ENCODE measurements at places on chromosomes 7 and 10.

DNA sequence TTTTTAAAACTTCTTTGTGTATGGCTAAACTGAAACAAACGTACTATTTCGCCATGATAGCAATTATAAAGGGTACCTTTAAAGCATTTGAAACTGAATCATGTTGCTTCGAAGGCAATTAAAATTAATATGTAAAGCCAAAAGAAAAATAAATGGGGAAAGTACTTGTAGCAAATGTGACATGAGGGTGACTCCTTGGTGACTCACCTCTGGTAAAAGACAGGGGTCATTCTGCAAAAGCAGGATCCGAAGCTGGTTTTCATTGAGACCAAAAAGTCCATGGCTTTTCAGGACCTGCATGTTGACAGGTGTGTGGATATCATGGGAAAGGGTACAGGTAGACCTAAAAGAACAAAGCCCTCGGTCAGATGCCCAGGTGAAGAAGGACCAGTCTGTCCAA is 1.5 kb downstream of the ZC3HAV1L start:
- DNase-seq: no peak

DNA sequence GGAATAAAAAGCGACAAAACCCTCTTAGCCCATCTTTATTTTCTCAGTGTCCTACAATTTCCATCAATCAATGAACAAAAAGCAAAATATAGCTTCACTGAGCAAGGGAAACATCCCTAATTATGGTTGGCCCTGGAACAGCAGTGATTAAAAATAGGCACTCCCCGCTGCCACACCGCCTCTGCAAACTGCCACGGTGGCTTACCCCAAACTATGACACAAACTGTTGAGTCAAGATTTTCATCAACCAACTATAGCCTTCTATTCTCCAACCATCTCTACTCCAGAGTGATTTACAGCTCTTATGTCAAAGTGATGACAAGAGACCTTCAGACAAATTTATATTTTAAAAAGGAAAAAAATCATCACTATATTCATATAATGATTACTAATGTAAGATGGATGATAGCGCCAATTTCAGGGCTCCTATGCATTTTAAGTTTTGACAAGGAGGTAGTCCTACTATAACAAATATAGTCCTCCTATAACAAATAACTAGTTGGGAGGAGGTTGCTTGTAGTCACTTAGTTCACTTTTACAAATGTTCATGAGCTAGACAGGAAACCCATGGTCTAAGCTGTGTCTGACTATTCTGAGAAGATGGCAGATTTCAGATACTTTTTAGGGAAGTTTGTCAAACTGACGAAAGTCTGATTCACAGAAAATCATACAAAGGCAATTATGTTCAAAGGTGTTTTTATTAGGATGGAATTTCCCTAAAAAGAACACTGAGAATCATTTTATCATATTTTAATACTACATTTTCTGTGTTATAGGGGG is 26.3 kb downstream of the DENND11 start:
- DNase-seq: no peak

- no peak for DNase-seq
These were observed 109.0 kb downstream of the LRMDA start for GRCh38 chr10:75540357-75540966.

GRCh38 chr10:24727786-24728185 is 4.1 kb upstream of the ARHGAP21 start:
- DNase-seq: no peak

DNA sequence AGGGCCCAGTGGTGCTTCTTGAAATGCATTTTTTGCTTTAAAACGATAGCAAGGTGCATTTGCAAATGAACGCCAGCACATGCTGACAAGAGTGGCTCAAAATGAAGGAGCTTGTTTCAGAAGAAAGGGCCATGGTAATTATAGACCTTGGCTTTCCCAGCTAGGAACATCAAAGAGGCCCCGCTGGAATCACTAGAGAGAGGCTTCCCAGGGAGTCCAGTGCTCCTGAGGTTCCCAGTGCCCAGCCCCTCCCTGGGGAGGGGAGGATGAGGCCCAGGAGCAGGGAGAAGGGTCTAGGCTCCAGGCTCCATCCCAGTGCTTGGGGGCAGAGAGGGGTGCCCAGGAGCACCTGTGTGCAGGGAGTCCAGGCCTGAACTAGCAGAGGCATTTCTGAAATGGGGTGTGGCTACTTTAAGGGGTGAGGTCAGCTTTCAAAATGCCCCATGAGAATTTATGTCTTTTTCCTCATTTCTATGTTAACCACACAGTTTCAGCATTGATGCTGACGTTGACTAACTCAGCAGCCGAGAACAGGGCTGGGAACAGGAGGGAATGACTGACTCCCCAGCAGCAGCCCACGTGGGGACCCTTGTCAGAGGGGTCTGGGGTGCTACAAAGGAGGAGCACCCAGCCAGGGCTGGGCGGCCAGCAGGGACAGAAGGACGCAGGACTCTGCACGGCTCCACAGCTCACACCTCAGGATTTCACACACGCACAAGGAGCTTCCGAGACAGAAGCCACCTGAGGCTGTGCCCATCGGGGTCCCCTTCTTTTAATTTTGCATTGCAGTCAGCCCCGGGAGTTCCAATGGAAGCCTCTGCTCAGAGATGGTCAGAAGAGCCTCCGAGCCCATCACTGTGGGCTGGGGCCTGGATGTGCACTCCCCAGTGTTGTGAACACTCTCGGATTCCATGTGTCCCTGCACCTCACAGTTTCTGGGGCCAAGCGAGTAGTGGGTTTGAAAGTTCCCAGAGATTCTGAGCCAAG is 570.2 kb downstream of the PTPRN2 start:
- no peak for DNase-seq

- no peak for DNase-seq
These were observed 30.3 kb downstream of the MKI67 start for GRCh38 chr10:128095753-128096469.

GRCh38 chr10:105956550-105956949 is 1208.0 kb downstream of the SORCS1 start:
- DNase-seq: no peak

DNA sequence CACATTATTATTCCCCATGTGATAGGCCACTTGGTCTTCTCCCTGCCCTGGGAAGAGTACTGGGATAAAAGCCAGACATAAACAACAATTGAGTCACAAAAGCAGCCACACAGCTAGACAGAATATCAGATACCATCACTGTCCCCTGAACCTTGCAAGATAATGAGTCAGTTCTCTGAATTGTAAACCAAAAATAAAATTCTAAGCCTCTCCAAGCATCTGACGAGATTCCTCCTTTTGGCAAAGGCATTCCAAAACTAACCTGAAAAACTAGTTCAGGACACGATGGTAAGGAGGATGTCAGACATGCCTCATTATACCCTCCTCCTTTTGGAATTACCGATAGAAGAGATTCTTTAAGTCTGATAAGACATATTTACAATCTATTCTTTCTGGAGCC is 450.7 kb downstream of the HTR7 start:
- DNase-seq: no peak

DNA sequence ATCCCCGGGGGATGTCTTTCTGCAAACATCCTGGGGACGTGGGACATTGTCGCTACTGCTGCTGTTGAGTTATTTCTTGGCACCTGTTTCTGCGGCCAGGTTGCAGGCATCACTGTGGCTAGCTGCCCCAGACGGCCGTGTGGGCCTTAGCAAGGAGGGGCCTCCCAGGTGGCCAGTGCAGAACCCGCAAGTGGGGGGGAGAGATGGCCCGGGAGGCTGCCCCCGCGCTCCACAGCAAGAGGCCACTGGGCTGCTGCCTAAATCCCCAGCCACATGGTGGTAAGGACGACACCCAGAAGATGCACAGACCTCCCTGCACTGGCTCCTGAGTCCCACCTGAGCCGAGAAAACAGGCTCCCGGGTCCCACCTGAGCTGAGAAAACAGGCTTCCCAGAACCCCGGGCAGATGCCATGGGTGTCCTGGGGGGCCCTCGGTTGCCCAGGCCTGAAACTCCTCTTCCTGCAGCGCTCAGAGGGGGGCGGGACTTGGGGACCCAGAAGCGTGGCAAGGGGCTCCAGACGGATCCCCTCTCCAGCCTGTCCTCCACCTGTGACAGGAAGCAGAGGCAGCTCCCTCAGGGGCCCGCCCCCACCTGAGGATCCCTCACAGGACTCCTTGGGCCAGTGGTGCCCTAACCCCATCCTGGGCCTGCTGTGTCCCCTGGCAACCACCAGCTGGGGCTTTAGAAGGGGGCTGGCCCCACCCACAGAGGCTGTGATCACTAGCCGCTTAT is 952 bp upstream of the MAFK start:
- no peak for DNase-seq

DNA sequence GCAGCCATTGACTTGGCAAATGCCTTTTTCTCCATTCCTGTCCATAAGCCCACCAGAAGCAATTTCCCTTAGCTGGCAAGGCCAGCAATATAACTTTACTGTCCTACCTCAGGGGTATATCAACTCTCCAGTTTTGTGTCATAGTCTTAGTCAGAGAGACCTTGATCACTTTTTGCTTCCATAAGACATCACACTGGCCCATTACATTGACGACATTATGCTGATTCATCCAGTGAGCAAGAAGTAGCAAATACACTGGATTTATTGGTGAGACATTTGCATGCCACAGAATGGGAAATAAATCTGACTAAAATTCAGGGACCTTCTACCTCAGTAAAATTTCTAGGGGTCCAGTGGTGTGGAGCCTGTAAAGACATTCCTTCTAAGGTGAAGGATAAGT is 649.7 kb upstream of the ANKRD30A start:
- DNase-seq: no peak

- DNase-seq: no peak
These were observed 167.9 kb upstream of the PFKP start for GRCh38 chr10:2899246-2899951.

GRCh38 chr10:124131172-124131571 is 37.8 kb upstream of the CHST15 start:
- no peak for DNase-seq

- DNase-seq: no peak
These were observed 6.5 kb downstream of the SAMD8 start for GRCh38 chr10:75117995-75118394.

DNA sequence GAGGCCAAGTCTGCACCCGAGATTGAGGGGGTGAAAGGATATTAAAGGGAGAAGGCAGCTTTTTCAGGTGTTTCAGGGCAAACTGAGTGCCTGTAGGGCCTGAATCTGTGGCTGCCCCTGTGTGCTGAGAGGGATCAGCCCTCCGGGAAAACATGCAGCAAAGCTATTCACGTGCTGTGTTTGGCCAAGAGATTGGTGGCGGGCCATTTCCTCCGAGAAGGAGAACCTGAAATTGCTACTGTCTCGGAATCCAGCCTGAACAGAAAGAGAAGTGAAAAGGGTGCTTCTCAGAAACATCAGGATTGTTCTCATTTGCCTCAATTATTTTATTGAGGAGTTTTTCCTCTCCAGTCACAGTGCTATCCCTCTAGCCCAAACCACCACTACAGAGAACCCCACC is 16.0 kb downstream of the GIMAP5 start:
- DNase-seq: no peak

DNA sequence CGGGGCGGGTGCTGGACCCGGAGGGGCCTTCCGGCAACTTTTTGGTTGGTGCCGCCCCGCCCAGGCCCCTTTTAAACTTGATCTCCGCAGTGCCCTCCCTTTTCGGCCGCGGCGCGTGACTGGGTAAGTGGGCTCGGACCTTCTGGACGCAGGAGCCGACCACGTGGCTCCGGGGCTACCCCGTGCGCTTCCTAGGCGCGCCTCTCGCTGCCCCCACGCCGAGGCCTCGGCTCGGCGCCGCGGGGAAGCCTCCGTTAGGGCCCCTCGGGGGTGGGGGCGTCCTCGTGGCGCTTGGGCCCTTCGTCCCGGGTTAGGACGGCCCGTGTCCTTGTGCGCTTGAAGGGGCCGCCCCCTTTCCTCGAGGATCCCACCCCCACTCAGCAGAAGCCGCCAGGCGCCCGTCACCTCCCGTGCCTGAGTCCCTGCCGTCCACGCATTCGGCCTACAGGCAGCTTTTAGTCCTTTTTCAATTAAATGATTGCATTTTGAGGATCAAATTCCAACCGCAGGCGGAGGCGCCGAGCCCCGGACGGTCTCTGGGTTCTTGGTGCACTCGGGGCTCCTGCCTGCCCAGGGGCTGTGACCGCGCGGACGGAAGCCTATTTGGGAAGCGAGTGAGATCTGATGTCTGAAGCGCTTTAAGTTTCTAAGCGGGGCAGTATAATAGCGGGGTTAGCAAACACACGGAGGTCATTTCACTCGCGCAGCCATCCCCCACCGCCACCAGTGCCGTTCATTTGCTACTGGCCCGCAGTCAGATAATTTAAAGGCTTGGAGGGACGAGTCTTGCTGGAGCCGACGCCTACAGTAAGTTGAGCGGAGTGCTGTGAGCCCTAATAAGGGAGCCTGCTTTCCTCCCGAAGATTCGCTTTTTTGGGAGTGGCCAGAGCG is 31.8 kb upstream of the TOMM7 start:
- DNase-seq: peak; percentile 36
